MCF 10A (cell line): ENCODE measurements at places on chromosomes 7 and 10.

- DNase-seq: no peak
Observed at GRCh38 chr10:56135828-56136227, 225.2 kb downstream of the ZWINT start.

DNA sequence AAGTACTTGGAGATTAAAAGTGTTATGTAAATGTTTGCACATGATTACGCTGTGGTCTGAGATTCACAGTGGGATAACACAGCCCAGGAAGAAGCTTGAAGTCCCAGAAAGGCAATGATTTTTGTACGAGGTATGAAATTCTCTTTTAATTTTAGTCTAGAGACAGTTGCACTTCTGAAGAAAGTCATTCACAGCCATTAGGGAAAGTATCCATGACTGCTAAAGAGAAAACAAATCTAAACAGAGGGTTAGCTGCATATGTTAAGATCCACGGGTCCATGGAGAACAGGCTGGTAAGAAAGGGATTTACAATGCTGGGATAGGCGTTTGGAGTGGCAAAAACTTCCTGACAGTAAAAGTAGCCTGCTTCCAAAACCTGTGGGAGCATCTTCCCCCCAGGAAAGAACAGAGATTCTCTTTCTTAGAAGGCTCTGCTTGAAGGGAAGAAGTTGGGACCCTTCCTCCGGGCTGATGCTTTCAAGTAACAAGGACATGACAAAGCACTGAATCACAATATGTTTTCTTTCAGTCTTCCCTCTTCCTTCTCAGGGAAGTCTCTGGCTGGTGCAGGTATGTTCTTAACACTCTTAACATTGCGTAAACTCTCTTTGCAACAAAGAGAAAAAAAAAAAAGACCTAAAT lies 220.8 kb upstream of the CELF2 start:
- DNase-seq: peak; percentile 69

GRCh38 chr7:38736138-38736537 lies 105.0 kb upstream of the AMPH start:
- DNase-seq: no peak

GRCh38 chr7:156318426-156318825 lies 322.1 kb upstream of the RNF32 start:
- DNase-seq: no peak

DNA sequence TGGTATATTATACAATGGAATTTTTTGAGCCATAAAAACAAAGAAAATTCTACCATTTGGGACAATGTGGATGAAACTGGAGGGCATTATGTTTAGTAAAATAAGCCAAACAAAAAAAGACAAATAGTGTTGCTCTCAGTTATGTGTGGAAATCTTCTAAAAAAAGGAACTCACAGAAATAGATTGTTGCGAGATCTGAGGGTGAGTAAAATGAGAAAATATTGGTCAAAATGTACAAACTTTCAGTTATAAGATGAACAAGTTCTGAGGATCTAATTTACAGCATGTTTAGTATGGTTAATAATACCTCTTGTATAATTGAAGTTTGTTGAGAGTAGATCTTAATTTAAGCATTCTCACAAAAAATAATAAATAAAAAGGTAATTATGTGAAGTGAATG lies 291.2 kb downstream of the KIF20B start:
- no peak for DNase-seq

DNA sequence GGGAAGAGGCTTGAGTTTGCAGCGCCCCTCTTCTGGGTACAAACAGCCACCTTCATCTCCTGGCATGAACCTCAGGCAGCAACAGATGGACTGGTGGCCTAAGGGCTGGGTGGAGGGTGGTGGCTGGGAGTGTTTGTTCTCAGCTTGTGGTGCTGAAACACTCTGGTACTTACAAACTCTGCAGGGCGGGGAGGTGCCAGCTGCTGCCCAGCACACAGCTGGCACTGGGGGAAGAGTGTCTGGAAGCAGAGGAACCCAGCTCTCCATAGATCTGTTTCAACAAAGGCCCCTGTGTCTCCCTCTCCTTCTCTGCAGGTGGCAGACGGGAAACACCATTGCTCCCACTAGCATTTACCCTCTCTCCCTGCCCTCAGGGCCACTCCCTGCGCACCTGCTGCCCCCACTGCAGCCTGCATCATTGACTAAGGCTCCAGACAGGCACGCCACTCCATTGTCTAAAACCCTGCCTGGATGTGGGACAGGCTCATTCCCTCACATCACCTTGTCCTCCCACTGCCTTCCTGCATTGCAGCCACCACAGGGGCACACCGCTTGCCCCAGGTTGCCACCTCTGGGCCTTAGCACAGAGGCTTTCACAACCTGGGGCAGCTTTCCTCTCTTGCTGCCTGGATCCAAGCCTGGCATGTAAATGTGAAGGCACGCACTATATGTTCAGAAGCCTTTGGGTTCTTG lies 6.5 kb downstream of the ARHGAP22 start:
- DNase-seq: no peak

DNA sequence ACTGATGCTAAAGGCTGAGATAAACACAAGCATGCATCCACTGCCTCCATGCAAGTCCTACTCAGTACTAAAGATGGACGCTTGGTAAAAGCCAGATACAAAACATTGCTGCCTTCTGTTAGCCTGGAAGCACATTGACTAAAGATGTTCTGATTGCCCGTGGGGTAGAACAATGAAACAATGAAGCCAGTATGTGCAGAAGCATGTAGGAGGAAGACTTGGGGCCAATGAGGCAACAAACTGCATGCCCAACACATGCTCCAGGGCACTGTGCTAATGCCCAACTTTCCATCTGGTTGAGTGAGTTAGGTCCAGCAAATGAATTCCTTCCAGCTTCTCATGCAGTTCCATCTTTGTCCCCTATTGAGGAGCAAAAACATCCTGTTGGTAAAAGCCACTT lies 1245.5 kb downstream of the GATA3 start:
- no peak for DNase-seq

- no peak for DNase-seq
Observed at GRCh38 chr10:98268694-98269431, 869 bp upstream of the LOXL4 start.
